ENCODE measurements at places on chromosomes 1 and 21.

- no peak for DNase-seq
These were observed 9.7 kb downstream of the AJAP1 start for GRCh38 chr1:4664095-4664494.

DNA sequence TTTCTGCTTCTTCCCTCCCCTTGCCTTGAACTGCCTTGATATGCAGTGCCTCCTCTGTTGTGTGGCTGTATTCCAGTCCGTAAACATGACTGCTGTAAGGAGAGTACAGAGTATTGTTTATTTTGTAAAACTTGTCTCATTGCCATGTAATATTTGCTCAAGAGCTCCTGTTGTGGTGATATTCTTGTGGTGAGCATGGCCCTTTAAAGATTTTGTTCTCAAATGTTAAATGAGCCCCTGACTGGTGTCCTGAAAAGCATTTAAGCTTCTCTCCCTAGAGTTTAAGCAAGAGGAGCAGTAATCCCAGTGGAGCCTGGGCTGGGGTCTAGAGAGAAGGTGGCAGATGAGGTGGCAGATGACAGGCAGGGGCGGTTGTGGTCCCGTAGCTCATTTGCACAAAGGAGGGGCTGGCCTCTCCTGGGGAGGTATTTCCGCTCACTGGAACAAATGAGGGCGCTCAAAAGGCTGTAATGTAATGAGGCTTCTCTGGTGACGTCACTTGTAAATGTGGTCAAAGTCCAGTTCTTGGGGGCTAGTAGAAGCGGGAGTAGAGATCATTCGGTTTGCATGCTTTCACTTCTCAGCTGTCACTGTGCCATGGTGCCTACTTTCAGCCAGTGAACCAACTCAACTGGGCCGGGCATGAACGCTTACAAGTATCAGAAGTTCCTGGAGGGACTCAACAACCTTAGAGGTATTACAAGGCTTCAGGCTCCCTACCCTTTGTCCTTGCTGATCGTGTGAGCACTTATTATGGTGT lies 46.0 kb upstream of the MACF1 start:
- DNase-seq: no peak

- DNase-seq: no peak
These were observed 15.1 kb downstream of the GJA5 start for GRCh38 chr1:147745271-147745670.

DNA sequence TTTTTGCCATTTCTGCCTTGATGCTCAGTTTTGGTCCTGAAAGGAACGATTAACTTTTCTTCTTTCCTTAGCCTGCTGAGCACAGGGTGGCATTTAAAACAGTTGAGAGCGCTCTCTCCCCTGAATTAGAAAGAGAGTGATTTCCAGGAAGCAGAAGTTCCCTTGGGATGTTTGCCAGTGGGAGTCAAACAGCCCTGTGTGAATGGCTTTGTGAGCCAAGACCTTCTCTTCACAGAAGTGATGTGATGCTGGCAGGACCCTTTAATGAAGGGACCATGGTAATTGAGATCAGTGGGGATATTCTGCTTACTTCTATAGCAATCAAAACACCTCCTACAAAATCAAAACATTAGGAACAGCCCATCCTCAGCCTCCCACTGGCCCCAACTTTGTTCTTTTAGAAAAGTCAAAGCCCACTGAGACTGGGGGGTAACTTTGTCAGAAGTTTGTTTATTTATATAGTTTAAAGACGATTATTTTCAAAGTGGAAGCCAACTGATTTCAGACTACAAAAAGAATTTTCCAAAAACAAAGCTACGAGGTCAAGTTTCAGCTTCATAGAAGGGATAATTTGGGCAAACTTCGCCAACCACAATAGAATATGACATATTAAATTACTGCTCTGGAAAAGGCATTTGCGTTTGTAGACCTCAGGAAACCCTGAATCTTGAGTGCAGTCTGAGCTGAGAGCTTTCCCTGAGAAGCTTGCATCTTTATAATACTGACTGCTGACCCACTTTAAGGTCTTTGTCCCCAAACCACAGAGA lies 122.7 kb downstream of the GABPA start:
- no peak for DNase-seq

DNA sequence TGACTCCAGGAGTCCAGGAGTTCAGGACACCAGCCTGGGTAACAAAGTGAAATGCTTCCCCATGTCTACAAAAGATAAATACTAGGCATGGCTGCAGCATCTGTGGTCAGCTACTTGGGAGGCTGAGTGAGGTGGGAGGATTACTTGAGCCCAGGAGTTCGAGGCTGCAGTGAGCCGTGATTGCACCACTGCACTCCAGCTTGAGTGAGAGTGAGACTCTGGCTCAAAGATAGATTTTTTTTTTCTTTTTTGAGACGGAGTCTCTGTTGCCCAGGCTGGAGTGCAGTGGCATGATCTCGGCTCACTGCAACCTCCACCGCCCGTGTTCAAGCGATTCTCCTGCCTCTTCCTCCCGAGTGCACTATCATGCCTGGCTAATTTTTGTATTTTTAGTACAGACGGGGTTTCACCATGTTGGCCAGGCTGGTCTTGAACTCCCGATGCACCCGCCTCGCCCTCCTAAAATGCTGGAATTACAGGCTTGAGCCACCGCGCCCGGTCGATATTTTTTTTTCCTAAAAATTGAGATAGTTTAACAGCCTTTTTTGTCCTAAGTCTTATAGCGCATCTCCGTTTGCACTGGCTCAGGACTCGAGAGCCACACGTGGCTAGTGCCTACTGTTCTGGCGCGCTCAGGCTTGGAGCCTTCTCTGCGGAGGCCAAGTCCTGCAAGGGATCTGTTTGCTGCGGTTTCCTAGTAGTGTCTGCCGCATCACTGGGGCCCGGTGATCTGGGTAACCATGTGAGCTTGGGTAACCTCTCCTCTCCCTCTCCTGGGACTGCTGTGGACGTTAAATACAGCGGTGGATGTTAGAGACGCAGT lies 1.0 kb upstream of the MFN2 start:
- DNase-seq: no peak

- DNase-seq: no peak
These were observed 125.4 kb upstream of the DAB1 start for GRCh38 chr1:57549300-57549699.

GRCh38 chr1:213666113-213666512 lies 321.7 kb upstream of the PROX1 start:
- no peak for DNase-seq

- no peak for DNase-seq
These were observed 31.7 kb downstream of the ECE1 start for GRCh38 chr1:21258331-21259134.

DNA sequence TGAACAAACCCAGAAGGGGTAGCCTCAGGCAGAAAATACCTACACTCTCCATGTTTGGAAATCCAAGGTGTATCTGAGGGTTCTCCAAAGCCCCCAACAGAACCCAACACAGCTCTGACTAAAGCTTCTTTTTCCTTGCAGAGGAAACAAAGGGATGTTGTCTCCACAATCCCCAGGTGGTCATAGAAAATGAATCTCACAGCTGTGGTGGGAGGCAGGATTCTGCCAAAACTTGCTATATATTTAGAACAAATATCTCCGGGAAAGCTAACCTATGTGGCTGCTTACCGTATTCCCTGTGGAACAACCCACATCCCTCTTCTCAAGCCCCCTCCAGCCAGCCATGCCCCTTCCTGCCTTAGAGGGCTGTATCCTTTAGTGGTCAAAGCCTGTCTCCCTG lies 406.1 kb downstream of the PRDM2 start:
- DNase-seq: no peak

GRCh38 chr1:32580348-32581017 lies 41.3 kb downstream of the ZBTB8A start:
- DNase-seq: no peak

GRCh38 chr21:26934383-26934782 lies 32.5 kb downstream of the ADAMTS5 start:
- no peak for DNase-seq

Data from stimulated activated CD4-positive, alpha-beta T cell treated with anti-CD3 and anti-CD28 coated beads, Interleukin-1b, Interleukin-23, amount 100 ng/mL, for 4 hours (primary cell).